ENCODE measurements at places on chromosomes 13 and 19.

DNA sequence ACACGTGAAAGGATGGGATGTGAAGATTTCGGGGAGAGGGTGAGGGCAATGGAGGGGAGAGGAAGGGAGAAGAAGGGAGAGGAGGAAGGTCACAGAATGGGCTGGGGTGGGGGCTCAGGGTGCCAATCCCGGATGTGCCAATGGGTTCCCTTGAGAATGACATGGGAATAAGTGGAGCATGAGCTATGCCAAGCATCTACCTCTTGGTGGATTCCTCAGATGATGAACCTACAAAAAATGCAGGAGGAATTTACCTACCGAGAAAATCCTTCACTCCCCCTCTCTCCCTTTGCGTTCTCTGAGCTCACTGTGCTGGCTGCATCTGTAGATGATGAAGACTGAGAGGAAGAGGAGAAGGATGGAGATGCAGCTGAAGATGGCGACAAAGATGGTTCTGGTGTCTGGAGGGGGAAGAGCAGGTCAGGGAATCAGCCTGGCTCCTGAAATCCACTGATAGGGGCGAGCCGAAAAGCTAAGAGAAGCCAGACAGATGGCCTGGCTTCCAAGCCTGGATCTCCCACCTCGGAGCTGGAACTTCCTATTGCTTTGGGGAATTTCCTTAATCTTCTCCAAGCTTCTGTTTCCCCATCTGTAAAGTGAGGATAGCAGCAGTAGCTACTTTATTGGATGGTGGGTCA, 21.6 kb downstream of the VSTM1 start:
- DNase-seq, result peak; percentile 35

- no peak for DNase-seq
Measured at GRCh38 chr13:70720386-70720785, 612.1 kb upstream of the KLHL1 start.

DNA sequence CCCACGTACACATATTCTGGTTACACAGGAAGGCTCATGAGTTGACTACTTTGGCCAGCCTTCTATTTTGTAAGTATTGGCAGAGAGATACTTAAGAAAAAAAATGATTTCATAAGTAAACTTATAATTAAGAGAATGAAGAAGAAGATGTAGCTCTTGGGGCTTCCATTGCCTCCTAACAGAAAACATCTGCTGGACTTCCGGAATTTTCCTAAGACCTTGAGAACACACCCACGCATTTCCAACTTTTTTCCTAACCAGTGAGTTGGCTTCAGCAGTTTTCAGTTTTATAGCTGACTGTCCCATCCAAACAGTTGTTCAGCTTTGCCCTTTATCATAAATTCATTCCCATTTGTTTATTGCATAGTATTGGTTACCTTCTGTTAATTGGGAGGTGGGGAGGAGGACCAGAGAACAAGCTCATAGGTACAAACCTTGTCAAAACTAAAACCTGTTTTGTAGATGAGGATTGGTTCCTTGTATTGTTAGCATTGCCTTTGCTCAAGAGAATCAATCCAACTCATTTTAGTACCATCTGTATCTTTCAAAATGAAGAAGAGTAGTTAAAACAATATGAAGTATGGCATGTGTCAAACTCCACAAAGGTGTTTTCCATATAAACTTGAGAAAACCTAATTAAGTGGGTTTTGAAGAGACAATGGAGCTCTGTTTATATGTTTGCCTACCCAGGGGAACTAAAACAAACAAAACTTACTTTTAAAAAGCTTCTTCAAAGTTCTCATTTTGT, 93.9 kb downstream of the COL4A2 start:
- no peak for DNase-seq

- no peak for DNase-seq
Measured at GRCh38 chr13:113527272-113527958, 36.9 kb upstream of the DCUN1D2 start.

DNA sequence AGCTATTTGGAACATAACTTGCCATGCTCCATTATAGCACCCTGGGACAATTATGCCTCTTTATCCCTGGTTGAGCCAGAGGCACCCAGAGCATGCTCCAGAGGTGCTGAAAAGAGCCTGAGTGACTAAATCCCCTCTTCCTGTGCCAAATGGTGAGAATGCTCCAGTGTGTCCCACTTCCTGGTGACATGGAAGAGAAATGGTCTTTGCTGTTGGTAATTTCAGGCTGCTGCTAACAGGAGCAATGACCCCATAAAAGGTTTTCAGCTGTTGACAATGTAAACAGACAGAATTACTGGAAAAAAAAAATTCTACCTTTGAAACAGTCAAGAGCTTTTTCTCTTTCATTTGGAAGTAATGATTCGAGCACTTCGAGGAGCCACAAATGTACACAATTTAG, 341.8 kb downstream of the FGF9 start:
- DNase-seq, result no peak

DNA sequence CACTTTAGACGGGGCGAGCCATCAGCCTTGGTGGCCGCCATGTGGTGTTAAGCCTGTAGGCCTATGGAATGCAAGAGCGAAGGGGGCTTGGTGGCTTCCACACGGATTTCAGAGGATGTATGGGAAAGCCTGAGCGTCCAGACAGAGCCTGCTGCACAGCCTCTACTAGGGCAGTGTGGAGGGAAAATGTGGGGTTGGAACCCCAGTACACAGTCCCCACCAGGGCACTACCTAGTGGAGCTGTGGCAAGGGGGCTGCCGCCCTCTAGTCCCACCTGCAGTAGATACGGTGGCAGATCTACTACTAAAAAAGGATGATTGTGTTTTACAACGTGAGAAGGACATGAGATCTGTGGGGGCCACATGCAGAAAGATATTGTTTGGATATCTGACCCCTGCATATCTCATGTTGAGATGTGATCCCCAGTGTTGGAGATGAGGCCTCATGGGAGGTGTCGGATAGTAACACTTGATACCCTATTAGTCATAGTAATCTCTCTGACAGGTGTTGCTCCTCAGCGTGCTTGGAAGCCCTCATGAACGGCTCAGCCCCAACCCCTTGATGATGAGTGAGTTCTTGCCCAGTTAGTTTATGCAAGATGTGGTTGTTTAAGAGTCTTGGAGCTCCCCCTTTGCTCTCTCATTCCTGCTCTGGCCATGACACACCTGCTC, 45.6 kb downstream of the LHFPL6 start:
- DNase-seq, result peak; percentile 25

- peak; percentile 73 for DNase-seq
Measured at GRCh38 chr13:103140001-103140671, 73.9 kb upstream of the SLC10A2 start.

DNA sequence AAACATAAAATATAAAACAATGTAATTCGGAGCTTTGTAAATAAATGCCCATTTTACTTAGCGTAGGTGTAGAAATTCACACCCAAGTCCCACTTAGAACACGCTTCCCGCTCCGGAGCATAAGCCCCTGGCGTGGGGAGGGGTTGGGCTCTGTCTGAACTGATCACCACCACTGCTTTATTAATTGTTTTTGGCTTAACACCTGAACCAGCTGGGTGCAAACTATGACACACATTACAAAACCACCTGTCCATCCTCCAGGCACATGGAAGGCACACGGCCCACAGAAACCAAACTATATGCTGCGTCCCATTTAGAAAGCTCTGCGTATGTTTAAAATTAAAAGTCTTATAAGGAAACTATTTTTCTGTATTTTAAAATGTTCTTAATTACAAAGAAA, 25.9 kb downstream of the RASA3 start:
- DNase-seq, result no peak

DNA sequence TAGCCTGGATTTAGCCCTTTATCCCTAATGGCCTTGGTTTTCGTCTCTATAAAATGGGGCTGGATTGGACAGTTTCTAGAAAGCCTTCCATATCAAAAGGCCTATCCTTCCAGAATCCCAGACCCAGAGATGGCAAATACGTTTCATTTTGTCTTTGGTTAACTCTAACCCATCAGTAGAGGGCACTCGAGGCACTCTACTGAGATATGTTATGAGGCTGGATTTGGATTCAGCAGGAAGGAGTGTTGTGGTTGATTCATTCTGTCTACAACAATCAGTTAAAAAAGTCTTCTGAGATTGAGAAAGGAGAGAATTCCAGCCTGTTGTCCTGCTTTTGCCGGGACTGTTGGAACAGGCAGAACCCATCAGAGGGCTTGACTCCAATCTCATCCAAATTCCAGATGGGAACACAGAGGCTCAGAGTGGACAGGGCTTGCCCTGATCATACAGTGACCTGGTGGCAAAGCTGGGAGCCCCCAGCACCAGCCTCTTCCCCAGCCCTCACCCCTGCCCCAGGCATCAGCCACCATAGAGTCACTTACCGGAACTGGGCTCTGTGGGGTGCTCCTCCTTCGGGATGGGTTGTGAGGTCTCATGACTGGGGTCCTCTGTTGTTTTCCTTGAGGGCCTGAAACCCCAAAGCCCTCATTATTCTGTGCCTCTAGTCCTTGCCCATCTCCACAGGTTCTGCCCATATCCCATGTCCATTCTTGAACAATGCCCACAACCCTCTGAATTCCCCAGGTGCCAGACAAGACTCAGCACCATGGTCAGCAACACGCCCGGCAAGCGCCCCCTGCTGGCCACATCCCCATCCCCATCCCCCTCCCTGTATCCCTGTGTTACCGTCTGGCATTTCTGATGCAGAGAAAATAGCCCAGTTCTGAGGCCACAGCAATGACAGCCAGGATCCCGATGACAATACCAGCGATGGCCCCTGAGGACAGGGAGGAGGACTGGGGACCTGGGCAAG, 12.3 kb upstream of the ZNF180 start:
- DNase-seq, result peak; percentile 56

- no peak for DNase-seq
Measured at GRCh38 chr13:51919531-51919930, 57.8 kb downstream of the CCDC70 start.

DNA sequence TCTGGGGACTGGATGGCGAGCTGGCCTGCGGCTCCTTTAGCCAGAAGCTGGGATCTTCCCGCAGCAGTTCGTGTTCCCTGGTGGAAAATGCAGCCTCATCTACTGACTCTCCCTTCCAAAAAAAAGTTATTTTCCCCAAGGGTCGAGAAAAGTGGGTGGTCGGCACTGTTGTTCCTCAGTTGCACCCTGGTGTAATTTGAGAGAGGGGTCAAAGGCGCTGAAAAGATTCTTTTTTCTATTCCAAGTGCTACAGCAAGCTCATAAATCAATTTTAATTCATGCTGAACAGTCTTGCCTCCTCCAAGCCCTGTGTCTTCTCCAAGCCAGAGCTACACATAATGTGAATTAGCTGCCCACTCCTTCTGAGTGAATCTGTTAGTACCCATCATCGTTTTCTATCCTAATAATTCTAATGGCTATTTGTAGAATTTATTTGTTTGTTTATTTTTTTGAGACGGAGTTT, 774 bp downstream of the SLC25A15 start:
- DNase-seq, result peak; percentile 45

DNA sequence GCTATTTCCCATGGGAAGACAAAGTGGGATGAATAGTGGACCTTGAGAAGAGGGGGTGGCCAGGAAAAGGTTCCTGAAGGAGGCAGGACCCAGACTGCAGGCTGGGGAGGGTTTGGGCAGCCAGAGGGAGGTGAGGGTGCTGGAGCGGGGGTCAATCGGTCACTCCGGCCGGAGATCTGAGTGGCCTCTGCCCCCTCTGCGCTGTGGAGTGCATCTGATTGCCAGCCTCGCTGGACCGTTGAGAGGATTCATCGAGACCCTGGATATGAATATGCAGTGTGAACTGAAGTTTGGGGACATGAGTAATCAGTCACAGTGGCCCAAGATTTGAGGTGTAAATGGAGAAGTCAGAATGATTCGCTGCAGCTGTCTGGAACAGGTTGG, 5.5 kb upstream of the ZNF580 start:
- no peak for DNase-seq

GRCh38 chr19:48641850-48642249, 4.1 kb downstream of the CA11 start:
- no peak for DNase-seq

GRCh38 chr13:26722321-26722720, 38.3 kb downstream of the GPR12 start:
- DNase-seq, result no peak

DNA sequence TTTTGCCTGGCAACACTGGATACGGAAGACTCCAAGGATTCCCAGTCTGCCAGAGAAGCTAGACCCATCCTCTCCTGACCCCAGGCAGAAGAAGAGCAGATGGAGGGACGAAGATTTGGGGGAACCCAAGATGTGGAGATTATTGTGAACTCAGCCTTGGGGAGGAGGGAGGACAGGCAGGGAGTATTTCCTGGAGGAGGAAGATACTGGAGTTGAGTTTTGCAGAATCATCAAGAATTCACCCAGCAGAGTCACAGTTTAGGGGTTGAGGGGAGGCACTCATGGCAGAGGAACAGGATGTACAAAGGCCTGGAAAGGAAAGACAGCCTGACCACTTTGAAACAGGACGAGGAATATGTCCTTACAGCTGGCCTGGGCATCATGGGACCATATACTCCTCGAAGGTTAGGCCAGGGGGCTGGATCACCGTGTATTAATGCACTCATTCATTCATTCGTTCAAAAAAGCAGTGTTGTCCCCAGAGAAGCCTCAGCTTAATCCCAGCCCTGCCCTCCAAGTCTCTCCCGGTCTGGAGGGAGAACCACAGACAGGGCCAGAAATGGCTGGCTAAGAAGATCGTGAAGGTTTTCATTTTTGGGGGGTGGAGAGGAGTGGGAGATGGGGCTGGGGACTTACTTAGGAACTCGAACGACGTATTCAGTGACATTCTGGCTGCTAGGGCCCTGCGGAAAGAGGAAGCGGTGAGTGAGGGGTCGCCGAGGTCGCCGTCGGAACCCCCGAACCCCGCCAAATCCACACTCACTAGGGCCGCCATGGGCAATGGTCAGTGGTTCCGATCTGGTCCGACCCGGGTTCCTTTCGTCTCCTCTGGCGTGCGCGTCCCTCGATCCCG, 517 bp downstream of the GTF2F1 start:
- DNase-seq, result no peak

DNA sequence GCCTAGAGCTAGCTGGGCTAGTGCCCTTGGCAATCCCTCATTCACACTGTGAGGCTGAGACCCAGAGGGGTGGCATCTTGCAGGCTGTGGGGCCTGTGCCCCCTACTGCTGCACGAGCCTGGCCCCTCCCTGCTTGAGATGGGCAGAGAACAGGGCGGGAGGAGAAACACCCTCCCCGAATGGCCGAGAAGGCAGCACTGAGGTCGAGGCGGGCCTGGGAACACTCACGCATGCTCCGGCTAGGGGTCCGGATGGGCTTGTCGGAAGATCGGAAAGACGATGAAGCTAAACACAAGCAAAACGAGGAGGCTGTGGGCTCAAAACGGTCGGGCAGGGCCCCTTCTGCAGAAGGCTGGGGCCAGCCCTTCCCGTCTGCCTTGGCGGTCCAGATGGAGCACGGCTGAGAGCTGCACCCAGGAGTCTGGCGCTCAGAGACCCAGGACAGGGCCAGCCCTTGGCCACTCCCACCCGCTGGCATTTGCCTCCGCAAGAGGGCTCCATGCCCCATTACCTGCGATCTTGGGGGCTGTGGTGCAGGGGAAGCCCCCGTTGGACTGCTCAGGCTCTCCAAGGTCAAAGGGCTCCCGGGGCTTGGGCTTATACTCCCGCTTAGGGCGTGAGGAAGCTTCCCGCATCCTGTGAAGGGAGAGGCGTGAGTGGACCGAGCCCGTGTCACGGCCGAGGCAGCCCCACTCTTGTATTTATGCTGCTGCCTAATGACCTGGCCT, 18.9 kb downstream of the MPND start:
- no peak for DNase-seq

GRCh38 chr13:50386541-50387050, 371.4 kb downstream of the KCNRG start:
- peak; percentile 84 for DNase-seq
